NCI-H1105 treated with DMSO at 0.1 percent for 48 hours (cell line): ENCODE measurements at places on chromosomes 3 and 15.
A peak's percentile ranks its signal among the peaks of the same experiment; 100 is the strongest.

DNA sequence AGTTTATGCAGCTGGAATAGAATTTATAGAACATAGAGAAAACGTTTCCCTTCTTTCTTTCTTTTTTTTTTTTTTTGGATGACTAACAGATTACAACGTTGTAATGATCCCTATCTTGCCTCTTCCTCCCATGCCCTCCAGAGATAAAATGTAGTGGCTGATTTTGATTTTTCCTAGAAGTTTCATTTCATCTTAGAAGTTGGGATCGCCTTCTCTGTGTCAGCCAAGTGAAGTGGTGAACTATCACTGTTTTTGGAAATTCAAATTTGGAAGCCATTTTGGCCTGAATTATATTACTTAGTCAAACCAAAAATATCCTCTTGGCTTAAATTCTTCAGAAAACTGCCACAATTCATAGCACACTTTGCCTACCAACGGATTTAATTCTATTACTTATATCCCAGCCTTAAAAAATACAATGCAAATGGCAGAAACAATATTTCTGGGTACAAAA is 1025.5 kb upstream of the NR2F2 start:
- no peak for DNase-seq

GRCh38 chr15:56992725-56993124 is 74.3 kb downstream of the TCF12 start:
- DNase-seq, result no peak

DNA sequence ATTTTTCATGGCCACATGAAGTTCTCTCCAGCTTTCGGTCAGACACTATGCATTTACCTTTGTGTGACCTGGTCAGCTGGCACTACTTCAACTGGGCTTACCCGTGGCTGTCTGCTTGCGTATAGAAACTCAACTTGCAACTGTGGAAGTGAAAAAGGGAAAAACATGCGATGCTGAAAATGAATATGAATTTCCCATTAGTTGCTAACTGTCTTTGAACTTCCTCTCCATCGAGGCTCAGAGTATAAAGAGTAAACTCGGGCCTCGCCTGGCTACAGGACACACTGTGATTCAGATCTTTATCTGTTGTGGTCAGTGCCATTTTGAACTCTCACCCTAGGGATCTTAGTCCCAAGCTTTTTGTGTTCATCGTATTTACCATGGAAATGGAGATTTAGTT is 26.8 kb downstream of the NFKBIZ start:
- DNase-seq, result no peak

DNA sequence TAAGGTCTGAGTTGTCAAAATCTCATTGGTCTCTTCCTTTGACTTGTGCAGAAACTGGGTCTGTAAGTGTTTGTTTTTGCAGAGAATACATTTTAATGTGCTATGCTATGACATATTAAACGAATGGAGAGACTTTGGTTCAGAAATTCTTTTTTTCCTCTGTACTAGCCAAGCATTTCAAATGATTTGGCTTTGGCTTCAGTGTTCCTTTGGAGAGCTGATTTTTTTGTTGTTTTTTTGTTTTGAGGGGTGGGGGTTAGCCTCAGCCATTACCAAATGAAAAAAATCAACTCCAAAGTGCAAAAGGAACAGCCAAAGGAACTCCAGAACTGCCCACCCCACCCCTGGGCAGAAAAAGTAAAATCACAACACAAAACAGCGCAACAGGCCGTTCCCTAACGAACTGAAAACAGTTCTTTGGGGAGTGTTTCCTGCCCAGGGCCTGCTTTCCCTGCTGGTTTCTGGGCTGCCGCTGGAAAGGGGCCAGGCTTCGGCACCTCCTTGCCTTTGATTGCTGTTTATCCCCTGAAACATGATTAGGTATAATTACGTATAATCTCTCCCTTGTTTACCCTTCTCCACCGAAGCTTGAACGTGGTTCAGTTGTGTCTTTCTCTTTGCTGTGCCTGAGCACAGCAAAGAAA is 57.6 kb upstream of the NEO1 start:
- DNase-seq, result peak; percentile 97

DNA sequence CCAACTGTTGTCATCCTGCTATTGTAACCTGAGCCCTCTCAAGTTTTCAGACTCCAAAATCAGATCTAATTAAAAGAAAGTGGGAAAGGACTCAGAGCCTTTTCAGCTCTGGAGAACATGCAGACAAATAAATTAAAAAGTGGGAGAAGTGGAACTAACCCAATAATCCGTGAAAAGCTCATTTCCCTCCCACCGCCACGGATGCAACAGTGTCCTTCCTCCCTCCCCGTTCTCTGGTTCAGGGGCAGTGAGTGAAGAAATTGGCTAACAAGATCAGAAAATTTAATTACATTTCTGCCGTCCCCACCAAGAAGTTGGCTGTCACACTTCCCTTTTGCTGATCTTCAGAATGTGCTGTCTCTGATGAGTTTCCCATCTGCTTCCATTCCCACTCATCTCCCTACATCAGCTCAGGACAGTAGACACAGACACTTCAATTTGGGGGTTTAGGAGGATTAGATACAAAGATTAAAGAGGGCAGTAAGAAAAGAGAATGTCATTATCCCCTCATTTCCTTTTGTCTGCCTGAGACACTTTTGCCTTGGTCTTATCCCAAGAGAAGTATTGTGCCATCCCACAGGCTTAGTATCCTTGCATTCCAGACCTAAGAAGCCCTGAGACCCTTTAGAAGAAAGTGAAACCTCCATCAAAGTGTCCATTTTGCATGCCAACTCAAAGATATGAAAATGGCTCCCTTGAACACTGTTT is 335.7 kb upstream of the PPP2R3A start:
- DNase-seq, result no peak

DNA sequence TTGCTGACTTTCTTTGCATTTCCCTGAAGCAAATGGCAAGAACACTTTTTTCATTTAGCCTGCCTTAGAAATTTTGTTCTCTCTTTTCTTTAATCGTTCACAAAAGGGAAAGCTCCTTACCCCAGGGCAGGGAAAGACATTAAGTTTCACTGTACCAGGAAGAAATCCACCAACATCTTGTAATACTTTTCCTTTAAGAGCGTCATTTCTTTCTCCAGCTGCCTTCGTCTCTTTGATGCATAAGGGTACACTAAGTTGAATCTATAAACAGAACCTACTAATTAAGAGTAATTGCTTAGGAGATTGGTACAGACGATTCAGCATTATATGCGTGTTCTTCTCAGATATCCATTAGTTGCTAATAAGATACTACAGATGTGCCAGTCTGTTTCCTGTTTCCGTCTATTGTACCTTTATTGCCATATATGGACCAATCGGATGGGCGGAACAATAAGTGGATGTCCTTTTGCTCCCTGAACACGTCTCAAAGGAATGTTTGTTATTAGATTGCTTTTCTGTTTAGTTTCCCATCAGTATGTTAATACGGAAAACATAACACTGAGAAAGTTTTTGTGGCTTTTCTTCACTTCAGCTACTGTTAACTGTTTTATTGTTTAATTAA is 276.7 kb upstream of the RARB start:
- peak; percentile 0 for DNase-seq

DNA sequence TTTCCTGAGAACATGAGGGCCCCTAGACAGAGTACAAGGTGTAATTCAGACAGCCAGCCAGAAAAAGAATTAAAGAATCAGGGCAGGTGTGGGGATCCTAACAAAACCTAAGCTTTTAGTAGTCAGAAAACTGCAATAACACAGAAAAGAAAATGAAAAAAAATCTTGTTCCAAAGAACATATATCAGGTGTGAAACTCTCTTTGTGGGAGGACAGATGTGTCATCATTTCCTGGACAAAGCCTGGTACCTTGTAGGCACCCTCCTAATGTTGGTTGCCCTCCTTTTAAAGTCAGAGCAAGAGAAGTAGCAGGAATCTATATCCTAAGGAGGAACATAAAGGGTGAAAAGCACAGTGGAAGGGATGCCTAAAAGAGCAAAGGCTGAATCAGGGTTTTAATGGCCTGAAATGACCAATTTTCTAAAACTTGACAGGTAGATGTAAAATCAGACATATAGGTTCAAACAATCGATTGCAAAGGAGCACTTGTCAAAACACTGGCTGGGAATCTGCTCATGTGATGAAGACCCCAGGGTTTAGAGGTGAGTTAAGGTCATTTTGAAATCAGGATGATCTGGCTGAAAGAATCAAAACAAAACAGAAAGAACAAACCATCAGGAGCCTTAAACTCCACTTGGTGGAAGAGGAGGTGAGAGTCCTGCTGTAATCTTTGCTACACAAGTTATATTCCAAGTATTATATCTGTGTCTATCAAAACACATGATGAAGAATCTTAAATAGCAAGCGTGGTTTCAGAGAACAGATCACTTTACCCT is 54.9 kb downstream of the TGFBR2 start:
- no peak for DNase-seq

DNA sequence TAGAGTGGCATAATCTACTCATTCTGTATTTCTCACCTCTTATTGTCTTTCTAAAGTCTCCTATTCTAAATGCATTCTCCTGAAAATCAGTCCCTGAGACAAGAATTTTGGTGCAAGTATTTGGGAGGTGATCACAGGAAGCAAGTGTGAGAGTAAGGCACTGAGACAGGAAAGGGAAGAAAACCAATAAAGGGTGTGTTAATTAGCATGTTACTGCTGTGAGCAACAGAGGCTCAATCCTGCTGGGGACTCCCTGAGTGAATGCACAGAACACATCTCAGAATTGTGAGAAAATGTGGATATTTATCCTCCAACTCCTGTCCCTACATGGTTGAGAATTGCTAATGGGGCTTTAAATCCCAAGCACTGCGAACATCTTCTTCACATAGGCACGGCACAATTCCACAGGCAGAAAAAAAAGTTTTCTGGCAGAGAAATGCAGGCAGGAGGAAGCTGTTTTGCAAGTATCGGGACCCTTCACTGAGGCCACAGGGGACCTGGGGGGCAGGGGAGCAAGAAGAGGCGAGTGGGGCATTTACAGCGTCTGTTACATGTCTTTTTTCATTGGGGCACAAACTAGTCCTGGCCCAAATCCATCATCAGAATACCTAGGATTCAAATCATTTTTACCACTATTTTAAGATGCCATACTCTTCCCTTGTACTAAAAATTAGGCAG is 27.2 kb upstream of the STT3B start:
- no peak for DNase-seq

DNA sequence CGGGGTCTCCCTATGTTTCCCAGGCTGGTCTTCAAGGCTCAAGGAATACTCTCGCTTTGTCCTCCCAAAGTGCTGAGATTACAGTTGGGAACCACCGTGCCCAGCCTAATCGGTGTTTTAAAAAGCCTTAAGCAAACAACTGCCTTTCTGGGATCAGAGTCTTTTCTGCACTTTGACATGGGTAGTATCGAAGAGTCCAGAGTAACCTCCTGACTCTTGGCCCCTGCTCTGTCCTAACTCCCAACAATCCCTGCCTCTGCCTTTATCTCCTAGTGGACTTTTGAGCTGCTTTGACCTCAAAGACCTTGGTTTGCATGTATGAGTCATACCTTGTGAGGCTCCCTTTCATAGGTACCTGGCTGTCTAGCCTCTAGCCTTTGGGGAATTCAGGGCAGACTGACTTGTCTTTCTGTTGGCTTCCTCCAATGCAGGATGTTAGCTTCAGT is 21.0 kb upstream of the HACD2 start:
- no peak for DNase-seq

GRCh38 chr15:94804613-94805012 is 573.3 kb downstream of the MCTP2 start:
- no peak for DNase-seq

DNA sequence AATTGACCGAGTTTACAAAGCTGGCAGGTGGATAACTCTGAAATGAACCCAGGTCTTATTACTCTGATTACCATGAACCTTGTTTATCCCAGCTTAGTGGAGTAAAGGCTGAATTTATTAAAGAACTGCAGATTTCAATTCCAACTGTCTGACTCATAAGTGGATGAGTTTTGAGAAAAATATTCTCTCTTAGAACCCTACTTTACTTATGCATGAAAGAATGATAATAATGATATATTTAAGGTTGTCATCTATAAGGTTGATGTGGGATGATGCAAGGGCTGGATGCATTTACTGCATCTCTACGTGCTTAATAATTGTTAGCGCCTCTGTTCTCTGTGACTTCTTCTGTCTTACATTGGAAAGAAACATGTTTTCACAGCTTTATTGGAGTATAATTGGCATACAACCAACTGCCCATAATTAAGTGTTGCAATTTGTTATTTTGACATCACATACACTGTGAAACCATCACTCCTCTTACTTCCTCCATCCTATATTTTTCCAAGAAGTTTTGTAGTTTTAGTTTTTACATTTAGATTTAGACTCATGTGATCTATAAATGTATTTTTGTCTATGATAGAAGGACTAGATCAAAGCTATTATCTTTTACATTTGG is 771.2 kb upstream of the ARRDC4 start:
- no peak for DNase-seq

DNA sequence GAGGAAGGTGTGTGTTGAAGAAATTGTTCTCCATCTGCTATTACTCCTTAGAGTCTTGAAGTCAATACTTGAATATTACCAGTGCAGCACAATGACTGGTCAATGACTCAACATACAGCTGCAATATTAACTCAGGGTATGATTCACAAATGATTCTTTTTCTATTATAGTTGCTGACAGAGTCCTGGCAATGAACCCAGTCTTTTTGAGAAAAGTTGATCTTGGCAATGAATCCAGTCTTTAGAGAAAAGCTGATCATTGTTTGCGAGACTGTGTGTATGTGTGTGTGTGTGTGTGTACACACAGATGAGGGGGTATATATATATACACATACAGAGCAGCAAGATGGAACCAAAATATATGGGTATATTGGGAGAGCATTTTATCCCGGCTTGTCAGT is 315.1 kb downstream of the ZNF385D start:
- no peak for DNase-seq

DNA sequence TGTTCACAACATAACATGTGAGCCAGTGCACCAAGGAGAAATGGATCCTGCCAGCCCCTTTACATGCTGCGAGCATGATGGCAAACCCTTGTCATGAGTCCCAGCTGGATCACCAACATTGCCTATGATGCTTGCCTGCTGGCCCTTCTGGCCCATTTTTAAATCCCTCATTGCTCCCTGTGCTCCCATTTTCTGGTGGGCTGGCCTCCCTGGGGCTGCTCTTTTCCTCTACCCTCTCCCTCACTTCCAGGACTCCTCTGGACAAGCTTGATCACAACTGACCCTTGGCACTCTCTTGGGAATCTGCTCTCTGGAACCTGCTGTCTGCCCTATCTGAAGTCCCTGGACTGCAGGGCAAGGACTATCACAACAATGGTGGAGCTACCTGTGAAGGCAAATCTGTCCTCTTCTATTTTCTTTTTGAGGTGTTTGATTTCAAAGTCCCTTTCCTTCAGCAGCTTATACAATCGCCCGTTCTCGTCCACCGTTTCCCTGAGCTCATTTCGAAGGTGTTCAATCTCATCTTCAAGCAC is 16.3 kb downstream of the CCDC13 start:
- DNase-seq, result no peak

DNA sequence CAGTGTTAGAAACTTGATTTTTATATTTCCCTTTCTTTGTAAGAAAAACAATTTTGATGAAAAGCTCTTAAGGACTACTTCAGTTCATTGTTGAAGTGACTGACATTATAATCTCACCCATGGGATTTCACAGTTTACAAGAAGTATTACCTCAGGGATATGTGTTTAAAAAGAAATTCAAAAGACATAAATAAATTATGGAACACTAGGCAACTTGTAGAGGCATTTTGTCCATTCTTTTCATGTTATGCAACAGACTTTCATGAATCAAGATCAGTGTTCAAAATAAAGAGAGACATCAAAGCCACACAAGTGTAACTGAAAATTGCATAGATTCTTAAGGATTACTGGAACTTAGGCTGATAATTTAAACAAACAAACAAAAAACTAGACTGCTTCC is 196.8 kb upstream of the AGTR1 start:
- DNase-seq, result no peak

GRCh38 chr3:175617247-175617646 is 758.1 kb downstream of the NAALADL2 start:
- no peak for DNase-seq

- DNase-seq, result peak; percentile 71
These were observed 15.3 kb downstream of the NR2F2 start for GRCh38 chr15:96345560-96346399.
